ENCODE measurements at places on chromosomes 1 and 21.

DNA sequence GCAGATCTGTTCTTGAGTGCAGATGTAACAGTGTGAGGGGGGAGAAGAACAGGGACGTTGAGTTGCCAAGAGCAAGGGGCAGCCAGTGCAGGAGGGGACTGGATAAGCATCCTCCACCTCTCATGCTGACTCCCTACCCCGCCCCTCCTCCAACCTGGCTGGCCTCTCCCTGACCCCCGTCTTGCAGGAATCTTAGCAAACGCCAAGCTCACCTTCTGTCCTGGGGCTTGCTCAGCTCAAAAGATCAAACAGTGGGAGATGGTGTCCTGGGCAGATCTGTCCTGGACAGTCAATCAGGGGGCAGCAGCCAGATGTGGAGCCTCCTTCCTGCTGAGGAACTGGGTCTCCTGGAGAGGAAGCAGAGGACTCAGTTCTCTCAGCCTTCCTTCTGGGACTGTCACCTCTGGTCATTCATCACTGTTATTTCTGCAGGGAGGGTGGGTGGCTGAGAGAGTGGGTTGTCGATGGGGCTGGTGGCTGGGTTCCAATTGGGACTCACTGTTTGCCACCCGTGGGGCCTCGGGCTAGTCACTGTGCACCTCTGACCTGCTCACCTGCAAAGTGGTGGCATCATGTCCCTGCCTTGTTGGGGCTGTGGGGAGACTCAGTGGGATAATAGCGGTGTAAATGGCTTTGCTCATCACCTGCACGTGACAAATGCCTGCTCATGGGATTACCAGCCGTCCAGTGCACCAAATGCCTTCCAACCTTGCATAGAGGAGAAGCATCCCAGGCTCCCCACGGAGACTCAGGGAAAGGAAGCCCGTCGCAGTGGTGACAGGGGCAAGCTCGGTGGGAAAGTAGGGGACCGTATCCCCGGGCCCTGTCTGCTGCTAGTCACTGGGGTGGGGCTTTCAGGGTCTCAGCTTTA is 154.4 kb downstream of the PTPRU start:
- no peak for DNase-seq

- no peak for DNase-seq
Measured at GRCh38 chr1:246160374-246160773, 346.7 kb downstream of the SMYD3 start.

- DNase-seq: no peak
Measured at GRCh38 chr1:206508956-206509355, 1.6 kb downstream of the RASSF5 start.

DNA sequence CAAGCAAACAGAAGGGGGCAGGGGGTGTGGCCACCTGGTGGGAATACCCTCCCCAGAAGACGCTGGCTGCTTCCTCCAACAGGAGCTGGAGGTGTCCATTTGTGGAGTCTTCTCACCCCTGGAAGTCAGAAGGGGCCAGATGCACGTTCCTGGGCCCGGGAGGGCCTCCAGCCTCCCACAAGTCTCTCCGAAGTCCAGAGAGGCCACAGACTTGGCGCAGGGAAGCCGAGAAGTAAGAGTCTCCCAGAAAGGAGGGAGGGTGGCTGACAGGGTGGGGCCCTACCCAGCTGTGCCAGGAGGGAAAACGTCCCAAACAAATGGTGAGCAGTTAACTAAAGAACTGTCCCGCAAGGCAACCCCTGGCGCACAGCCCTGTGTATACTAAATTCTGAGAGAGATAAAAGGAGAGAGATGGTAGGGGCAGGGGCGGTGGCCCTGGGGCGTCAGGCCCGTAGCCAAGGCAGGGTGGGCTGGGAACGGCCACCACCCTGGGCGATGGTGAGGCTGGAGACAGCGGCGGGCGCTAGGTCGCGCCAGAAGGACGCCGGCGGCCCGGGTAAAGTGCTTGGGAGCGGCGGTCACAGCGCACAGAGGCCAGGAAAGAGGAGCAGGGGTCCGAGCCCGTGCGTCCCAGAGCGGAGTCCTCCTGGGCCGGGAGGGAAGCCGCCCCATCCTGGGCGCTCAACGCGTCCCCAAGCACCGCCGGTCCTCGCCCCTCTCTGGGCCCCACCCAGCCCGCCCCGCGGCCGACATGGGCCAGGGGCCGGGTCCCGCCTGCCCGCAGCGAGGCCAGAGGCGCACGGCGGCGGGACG is 1.2 kb downstream of the CHD5 start:
- no peak for DNase-seq

DNA sequence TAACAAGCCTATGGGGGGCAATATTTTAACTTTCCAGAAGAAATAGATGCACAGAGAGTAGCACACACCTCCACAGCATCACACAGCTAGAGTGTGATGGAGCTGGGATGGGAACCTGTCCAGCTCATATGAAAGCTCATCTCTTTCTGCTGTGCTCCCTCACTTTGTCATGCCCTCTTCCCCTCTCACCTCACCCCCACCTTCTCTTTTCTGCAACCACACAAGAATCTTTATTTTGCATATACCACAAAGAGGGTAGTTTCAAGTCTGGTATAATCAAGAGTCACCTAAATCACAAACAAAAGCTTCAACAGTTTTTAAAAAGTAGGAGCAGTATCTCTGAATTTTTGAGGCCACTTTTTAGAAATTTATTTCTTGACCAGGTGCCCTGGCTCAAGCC is 22.6 kb downstream of the FOXD2 start:
- no peak for DNase-seq

DNA sequence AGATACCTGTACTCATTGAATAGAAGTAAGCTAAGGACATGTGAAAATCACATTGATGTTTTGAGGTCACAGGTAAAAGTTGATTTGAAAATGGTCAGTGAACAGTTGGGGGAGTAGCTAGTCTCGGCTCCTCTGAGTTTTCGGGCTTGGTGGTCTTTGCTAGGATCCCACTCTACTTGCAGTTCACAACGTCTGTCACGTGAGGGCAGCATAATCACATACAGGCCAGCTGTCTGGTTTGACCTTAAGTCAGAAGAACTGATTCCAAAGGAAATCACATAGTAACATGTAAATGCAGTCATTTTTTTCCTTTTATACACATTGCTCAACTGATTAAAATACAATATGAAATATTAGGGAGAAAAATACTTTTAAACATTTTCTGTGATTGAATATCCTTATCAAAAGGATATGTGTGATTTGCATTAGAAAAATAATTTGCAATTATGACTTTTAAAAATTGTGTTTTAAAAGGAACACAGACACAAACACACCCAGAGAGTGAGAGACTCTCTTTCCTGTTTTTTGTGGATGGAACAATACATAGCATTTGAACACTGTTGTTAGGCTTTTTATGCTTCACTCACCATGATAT is 21.8 kb upstream of the PDC start:
- peak; percentile 32 for DNase-seq

DNA sequence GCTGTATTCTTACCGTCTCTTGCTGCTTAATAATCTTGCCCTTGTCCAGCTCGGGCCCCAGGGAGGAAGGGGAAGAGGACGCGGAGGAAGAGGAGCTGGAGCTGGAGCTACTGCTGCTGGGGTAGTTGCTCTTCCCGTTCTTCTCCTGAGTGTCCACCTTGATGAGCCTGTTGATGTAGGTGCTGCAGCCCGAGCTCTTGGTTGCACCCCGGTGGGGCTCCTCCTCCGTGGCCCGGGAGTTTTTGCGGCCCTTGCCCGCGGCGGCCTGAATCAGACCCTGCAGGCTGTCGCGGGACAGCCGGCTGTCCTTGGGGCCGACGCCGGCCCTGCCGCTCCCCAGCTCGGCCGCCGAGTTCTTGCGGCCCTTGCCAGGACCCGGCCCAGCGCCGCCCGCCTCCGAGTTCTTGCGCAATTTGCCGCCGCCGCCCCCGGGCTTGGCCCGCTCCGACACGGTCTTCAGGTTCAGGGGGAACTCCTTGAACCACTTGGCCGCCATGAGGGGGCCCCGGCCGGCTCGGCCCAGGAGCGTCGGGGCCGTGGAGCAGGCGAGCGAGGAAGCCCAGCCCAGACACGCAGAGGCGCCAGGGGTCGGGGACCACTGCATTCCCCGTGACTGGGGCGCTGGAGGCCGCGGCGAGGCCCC is 475 bp upstream of the TDRD10 start:
- DNase-seq: no peak

DNA sequence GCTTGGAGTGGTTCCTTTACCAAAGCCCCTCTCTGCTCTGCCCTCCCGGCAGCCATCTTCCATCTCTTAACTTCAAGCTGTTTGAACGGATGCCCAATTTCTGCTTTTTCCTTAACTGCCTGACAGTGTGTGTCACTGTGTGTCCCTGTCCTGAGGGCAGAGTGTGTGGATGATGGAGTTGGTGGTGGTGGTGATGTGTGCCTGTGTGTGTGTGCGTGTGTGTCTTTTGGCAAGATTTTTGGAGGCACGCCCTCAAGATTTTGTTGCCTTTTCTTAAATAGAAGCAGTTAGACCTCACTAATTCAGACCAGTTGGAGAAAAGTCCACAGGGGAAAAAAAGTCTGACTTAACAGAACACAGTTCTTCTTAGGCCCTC is 30.3 kb downstream of the SERTAD4 start:
- DNase-seq: no peak

GRCh38 chr1:94553323-94553730 is 11.8 kb upstream of the F3 start:
- DNase-seq: no peak

DNA sequence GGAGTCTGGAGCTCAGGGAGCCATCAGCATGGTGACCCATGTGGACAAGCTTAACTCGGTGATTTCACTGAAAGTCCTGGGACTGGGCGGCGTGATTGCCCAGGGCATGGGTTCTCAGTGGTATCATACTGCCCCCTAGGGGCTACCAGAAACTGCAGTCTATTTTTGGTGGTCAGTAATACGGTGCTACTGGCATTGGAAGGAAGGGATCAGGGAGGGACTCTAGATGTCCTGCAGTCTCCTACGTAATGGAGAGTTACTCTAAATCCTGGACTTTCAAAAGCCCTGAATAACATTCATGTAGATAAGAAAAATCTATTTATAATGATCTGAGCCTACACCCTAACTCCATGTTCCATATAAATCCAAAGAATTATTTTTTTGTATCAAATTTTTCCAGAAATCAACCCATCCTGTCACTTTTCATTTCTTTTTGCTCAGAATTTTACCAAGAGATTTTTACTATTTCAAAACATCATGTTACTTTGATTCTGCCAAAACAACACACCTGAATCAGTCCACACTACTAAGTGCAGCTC is 37.3 kb downstream of the PABPC4 start:
- DNase-seq: peak; percentile 60

DNA sequence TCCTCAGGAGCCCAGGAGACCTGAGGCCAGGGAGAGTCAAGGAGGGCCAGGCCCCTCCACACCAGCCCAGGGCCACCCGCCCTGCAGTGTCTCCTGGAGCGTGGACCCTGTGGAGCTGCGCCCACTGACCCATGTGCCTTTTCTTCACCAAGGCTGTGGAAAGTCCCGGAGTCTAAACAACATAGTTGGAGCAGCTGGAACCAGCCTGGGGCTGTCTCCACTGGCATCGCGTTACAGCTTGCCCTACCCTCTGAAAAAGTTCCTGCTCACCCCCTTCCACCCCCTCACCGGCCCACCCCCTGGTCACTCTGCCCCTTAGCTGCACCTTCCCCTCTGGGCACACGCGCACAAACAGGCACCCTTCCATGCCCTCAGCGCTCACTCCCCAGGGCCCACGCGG is 18.3 kb downstream of the KCNC4 start:
- no peak for DNase-seq

GRCh38 chr1:150692720-150693119 is 4.2 kb downstream of the GOLPH3L start:
- no peak for DNase-seq

DNA sequence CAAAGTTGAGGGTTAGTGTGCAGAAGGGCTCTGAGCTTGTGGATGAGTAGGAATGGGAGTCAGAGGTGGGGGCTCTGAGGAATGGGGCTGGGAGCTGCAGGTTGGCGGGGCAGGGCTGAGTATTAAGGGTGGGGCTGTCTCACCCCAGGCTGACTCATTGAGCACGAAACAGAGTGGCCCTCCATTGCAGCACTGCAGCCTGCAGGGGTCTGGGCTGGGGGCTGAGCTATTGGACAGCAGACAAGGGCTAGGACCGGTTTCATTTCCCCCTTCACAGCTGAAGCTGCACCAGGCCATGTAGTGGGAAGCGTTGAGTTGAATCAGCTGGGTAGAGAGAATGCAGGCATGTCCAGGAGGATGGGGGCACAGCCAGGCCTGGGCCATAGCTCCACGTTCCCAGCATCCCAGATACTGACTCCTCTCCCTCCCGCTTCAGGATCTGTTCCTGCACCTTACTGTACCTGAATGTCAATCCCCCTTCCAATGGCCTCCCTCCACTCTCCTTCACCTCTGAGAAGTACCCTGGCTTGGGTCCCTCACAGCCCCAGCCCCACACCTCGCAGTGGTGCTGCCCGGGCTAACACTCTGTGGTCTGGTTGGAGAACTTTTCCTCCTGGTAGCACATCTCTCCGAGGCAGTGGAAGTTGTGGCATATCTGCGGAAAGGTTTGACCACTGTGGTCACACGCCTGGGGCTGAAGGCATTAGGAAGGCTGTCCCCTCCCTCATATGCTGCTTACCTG is 4.4 kb upstream of the INPP5B start:
- no peak for DNase-seq

DNA sequence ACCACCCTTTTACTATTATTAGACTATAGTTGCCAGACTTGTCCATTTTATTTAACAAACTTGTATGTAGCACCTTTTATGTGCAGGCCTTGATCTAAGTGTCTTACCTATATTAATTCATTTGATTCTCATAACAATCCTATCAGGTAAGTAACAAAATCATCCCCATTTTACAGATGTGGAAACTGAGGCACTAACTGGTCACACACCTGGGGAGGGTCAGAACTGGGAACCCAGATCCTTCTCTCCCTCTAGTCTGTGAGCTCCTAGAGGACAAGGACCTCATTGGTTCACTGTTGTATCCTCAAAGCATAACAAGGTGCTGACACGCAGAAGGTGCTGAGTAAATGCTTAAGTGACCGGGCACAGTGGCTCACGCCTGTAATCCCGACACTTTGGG is 14.9 kb downstream of the FBXO2 start:
- no peak for DNase-seq

DNA sequence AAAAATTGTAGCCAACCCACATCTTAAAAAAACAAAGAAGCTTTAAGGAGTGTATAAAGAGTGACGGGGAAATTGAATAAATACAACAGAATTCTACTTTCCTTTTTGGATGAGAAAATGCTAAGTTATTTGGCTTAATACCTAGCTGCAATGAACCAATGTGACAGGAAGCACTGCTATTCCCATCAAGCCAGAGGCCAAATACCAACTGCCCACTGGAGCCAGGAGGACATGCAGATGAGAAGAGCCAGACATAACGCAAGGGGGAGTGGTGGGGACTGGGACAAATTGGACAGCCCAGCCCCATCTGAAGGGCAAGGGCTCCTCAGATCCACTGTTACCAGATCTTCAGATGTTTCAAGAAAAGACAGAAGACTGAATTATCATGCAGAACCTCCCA is 25.7 kb downstream of the DNAJC11 start:
- DNase-seq: no peak

GRCh38 chr1:121483234-121483633 is 298.5 kb downstream of the SRGAP2C start:
- DNase-seq: no peak

DNA sequence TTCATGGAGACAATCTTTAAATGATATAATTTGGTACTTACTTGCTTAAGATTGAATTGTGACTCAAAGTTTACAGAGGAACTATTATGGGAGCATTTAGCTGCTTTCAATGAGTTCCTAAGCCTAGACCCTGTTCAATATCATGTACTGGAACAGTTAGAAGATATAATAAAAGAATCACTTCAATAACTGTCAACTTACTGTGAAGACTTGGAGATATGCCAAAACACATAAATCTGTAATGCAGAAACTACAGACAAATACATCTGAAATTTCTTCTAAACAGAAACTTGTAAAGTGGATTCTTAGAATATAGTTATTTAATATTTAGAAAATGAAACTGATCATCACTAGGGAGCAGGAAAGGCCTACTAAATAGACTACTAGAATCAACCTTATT is 259.3 kb downstream of the HLX start:
- DNase-seq: no peak

All from CD4-positive, alpha-beta T cell treated with Interleukin-2 at 100 ng/mL for 4 hours (primary cell).